A549 treated with RU486 at 1 μM for 4 hours (cell line): ENCODE measurements at places on chromosomes 6 and 20. TPM values are rescaled to one million over a fixed set of nuclear protein-coding genes. Genes with fewer than 3 reads are reported as not detected.

The BIRC7 gene
- total RNA-seq: 2.3 to 3.7 TPM (median 3.4 TPM) in 5 replicates

The PTK7 gene
- total RNA-seq: 4.1 to 5.1 TPM (median 4.4 TPM) in 5 replicates

The RPP21 gene
- total RNA-seq: 54.6 to 73.4 TPM (median 72.6 TPM) in 5 replicates

The LPA gene
- total RNA-seq: 0.09 to 0.10 TPM in 2 of 5 replicates, not detected in the others

The DEFB132 gene
- total RNA-seq: not detected in 5 replicates

The TGM3 gene
- total RNA-seq: 0.05 TPM in 1 of 5 replicates, not detected in the others

The SLC25A27 gene
- total RNA-seq: 0.27 to 0.70 TPM (median 0.46 TPM) in 5 replicates

The NKAIN2 gene
- not detected in 5 replicates for total RNA-seq

The SYCP2L gene
- 1.4 to 2.6 TPM (median 1.6 TPM) in 5 replicates for total RNA-seq

The ID4 gene
- 0.73 to 1.6 TPM (median 0.92 TPM) in 5 replicates for total RNA-seq

The LIN28B gene
- total RNA-seq: 1.4 to 2.0 TPM (median 1.7 TPM) in 5 replicates

The TFAP2C gene
- total RNA-seq: 12.3 to 16.1 TPM (median 12.7 TPM) in 5 replicates

The TUBE1 gene
- total RNA-seq: 5.6 to 7.2 TPM (median 6.4 TPM) in 5 replicates

The BPIFB2 gene
- total RNA-seq: not detected in 5 replicates

The PGM3 gene
- total RNA-seq: 25.2 to 31.1 TPM (median 26.3 TPM) in 5 replicates
